ENCODE measurements at places on chromosomes 1 and 21. TPM values are rescaled to one million over a fixed set of nuclear protein-coding genes. Genes with fewer than 3 reads are reported as not detected.

KCNQ4 gene
- total RNA-seq, result 0.20 TPM

PTGFR gene
- not detected for total RNA-seq

FCMR gene
- total RNA-seq, result 5.2 TPM

FAM177B gene
- total RNA-seq, result not detected

URB1 gene
- total RNA-seq, result 12.1 TPM
